ENCODE measurements at places on chromosomes 3 and 15.

DNA sequence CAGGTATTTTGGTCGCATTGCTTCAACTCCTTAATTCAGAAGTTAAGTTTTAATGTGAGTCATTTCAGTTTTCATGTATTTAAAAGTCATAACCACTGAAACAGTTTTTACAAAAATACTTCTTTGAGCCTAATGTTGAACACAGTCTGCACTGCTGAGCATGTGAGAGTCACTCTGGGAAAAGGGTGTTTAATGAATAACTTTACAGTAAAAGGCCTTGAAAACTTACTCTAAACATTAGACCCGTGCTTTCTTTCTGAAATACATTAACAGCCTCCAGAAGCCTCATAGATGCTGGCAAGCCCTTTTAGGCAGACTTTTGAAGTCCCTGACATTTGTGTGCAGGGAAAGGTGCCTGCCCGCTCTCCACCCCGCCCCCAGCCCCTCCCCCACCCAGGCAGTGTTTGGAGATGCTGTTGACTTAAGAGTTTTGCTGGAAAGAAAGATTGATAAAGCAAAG lies 68.9 kb upstream of the NR2F2 start:
- DNase-seq, result no peak

DNA sequence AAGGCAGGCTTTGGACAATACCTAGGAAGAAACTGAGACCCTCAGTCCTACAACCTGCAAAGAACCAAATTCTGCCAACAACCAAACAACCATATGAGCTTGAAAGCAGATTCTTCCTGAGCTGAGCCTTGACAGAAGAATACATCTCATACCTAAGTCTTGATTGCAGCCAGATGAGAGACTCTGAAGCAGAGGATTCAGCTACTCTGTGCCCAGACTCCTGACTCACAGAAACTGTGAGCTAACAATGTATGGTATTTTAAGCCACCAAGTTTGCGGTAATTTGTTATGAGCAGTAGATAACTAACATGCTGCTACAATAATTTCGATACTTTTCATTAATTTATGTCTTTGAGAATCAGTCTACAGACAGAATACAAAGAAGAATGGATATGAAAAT lies 325.1 kb upstream of the CBLB start:
- DNase-seq, result no peak

- DNase-seq, result no peak
Observed at GRCh38 chr3:76078101-76078500, 292.8 kb upstream of the ZNF717 start.

- DNase-seq, result peak; percentile 26
Observed at GRCh38 chr3:46483825-46484224, 14.0 kb upstream of the RTP3 start.

DNA sequence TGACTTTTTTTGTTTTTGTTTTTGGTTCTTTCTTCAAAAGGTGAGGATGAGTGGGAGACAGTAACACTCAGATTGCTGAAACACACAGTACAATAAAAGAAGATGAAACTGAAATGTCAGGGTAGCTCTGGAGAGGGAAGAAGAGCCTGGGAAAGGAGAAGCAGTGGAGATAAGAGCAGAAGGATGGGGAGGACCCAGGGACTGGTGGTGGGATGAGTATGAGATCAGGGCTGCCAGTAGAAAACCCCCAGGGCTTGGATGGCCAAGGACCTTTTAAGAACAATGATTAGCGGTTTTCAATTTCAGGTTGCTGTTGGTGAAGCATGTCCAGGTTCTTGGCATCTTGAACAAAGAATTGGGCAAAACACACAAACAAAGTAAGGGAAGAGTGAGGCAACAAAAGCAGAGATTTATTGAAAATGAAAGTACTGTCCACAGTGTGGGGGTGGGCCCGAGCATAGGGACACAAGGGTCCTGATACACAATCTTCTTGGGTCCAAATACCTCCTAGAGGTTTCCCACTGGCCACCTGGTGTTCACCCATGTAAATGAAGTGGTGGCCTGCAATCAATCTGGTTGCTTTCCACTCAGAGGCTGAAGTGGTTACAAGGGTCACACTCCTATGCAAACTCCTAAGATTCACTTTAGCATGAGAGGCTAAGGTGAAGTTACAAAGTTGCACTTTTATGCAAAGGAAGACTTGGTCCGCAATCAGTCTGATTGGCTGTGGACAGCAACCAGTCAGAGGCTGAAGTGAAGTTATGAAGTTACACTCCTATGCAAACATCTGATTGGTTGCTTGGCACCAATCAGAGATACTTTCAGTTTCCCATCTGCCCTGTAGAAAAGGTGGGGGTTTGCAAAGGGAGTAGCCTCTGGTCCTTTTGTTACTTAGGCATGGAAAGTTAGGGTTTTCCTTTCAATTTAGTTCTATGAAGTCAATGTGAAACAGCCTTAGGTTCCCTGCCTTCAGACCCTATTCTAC lies 26.1 kb upstream of the MFSD1 start:
- DNase-seq, result no peak

DNA sequence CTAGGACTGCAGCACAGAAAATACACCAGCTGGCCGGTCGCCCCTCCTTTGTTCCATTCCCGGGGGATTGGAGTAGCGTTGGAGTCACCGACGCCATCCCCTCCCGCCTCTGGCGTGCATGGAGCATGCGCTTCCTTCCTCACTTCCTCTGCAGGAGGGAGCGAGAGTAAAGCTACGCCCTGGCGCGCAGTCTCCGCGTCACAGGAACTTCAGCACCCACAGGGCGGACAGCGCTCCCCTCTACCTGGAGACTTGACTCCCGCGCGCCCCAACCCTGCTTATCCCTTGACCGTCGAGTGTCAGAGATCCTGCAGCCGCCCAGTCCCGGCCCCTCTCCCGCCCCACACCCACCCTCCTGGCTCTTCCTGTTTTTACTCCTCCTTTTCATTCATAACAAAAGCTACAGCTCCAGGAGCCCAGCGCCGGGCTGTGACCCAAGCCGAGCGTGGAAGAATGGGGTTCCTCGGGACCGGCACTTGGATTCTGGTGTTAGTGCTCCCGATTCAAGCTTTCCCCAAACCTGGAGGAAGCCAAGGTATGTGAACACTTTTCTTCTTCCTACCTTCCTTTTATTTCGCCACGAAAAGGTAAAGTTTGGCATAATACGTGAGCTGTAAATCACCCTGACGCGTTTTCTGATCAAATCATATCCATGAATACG lies at the start of gene SCG3:
SCG3 (plus strand) TSS at position 201 of the 661 bp plus-strand sequence; CDS start at position 454, 253 bp downstream.
- peak; percentile 88 for DNase-seq

DNA sequence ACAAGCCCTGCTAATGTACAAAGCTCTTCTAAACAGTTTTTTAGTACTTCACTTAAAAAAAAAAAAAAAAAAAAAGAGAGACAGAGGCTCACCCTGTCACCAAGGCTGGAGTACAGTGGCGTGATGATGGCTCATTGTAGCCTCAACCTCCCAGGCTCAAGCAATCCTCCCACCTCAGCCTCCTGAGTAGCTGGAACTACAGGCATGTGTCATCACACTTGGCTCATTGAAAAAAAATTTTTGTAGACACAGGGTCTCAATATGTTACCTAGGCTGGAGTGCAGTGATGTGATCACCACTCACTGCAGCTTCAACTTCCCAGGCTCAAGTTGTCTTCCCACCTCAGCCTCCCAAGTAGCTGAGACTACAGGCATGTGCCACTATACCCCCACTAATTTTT lies 47.6 kb upstream of the HEG1 start:
- no peak for DNase-seq

- DNase-seq, result peak; percentile 39
Observed at GRCh38 chr3:113606539-113607218, 74.3 kb downstream of the SIDT1 start.

GRCh38 chr3:66427951-66428474 lies 72.8 kb downstream of the LRIG1 start:
- no peak for DNase-seq

DNA sequence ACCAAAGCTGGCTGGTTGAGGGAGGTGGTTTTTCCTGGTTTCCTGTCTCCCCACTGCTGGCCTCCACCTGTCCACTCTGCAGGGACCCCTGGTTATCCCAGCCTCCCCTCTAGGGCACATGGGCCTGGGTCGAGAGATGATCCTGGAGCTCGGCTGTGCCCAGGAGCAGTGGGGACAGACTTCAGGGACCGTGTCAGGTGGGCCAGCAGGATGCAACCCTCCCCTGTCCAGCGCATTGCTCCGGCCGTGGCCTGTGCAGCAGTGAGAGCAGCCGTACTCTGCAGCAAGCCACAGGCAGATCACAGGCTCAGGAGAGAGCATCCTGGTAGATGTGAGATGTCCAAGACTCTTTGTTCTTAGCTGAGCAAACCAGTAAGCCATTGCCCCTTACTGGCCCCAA lies 92.5 kb upstream of the RPL32 start:
- no peak for DNase-seq

DNA sequence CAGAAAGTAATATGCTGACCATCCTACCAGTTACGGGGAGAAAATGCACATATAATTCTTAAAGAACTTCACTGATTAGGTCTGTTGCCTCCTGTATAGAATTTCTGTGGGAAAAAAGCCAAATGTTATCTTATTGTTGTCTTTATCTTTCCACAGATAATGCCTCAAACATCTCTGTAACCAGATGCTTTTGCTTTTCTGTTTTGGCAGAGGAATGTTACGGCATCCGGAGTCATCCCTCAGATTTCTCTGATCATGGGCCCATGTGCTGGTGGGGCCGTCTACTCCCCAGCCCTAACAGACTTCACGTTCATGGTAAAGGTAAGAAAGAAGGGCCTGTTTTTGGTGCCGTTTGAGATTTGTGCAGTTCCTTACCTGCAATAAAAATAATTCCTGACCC lies 33.5 kb downstream of the PCCB start:
- DNase-seq, result no peak

DNA sequence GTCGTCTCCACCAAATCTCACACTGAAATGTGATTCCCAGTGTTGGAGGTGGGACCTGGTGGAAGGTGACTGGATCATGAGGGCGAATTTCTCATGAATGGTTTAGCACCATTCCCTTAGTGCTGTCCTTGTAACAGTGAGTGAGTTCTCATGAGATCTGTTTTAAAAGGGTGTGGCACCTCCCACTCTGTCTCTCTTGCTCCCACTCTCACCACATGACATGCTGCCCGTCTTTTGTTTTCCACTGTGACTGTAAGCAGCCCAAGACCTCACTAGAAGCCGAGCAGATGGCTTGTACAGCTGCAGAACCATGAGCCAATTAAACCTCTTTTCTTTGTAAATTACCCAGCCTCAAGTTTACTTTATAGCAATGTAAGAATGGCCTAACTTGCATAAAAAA lies 21.2 kb downstream of the RAD18 start:
- no peak for DNase-seq

Measured in NB4 (cell line).